Activated CD4-positive, alpha-beta T cell treated with anti-CD3 and anti-CD28 coated beads, Interleukin-2, amount 10 ng/mL, durations not matched to agents 7 days and 5 days (primary cell): ENCODE measurements at places on chromosomes 12 and 14. TPM values are rescaled to one million over a fixed set of nuclear protein-coding genes. Genes with fewer than 3 reads are reported as not detected.

DNA sequence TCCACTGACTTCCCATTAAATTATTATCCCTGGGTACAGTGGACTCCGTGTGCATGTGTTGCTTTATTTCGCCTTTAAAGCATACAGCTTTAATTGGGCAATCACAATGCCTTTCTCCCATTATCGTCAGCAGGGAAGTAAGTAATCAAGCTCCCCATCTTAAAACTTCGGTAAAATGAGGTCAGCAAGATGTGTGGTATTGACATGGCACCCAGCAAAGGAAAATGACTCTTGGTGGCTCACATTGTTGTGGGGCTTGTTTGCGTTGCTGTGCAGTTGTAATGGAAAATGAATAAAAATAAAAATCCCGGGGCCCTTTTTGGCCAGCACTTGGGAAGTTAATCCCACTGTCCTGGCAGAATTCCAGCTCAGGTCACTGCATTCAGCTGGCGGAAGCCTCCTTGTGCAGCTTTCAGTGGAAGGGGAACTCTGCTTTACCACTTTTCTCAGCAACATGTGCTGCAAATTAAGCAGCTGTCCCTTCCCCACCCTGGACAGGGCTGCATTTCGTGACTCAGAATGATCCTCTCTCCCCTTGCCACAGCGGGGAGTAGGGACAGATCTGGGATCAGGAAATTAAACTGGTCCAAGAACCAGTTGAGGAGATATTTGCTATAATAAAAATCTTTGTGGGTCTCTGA lies 13.9 kb upstream of the ATP2A2 start:
- no peaks in the 10 kb centered on the region for H3K4me1 ChIP-seq
- H3K4me3 ChIP-seq = no peak overlapping the region
- no peak overlapping the region for H3K27ac ChIP-seq
- H3K27me3 ChIP-seq = peaks cover 26% of the 10 kb centered on the region

The CFAP54 gene
- 0.23 TPM for total RNA-seq

The GSG1 gene
- not detected for total RNA-seq

- H3K4me3 ChIP-seq = no peak overlapping the region
- no peaks in the 10 kb centered on the region for H3K27me3 ChIP-seq
- DNase-seq = no peak
Observed at GRCh38 chr14:100696008-100696407, 30.7 kb upstream of the DLK1 start.

GRCh38 chr12:954741-955140 lies 5.2 kb upstream of the RAD52 start:
- DNase-seq = no peak
- H3K4me3 ChIP-seq = no peak overlapping the region
- H3K4me1 ChIP-seq = peaks cover 3% of the 10 kb centered on the region
- H3K36me3 ChIP-seq = no peaks in the 10 kb centered on the region

The ALX1 gene
- not detected for total RNA-seq

The ZBTB1 gene
- 71.1 TPM for total RNA-seq

The KCNMB4 gene
- total RNA-seq = 0.50 TPM

The PLEKHG3 gene
- total RNA-seq = 36.0 TPM

GRCh38 chr12:47945341-47945728 lies 18.1 kb upstream of the TMEM106C start:
- H3K27me3 ChIP-seq = peaks cover 10% of the 10 kb centered on the region
- H3K4me1 ChIP-seq = peaks cover 3% of the 10 kb centered on the region
- H3K36me3 ChIP-seq = no peaks in the 10 kb centered on the region
- no peak for DNase-seq
- no peak overlapping the region for H3K4me3 ChIP-seq

The GLIPR1L2 gene
- total RNA-seq = 0.75 TPM

- no peaks in the 10 kb centered on the region for H3K27me3 ChIP-seq
- H3K4me3 ChIP-seq = no peak overlapping the region
- no peaks in the 10 kb centered on the region for H3K36me3 ChIP-seq
Observed at GRCh38 chr12:111927346-111927745, 85.3 kb downstream of the MAPKAPK5 start.

- no peaks in the 10 kb centered on the region for H3K27me3 ChIP-seq
- no peaks in the 10 kb centered on the region for H3K36me3 ChIP-seq
- H3K4me1 ChIP-seq = no peaks in the 10 kb centered on the region
- DNase-seq = no peak
- H3K4me3 ChIP-seq = no peak overlapping the region
Observed at GRCh38 chr12:20187456-20187855, 180.9 kb upstream of the PDE3A start.

The GPR135 gene
- 1.6 TPM for total RNA-seq

The HRK gene
- total RNA-seq = not detected

The RPL10L gene
- total RNA-seq = not detected

The CEP128 gene
- 27.4 TPM for total RNA-seq

- DNase-seq = no peak
- no peak overlapping the region for H3K4me3 ChIP-seq
- H3K4me1 ChIP-seq = peaks cover 3% of the 10 kb centered on the region
- no peak overlapping the region for H3K27ac ChIP-seq
- peaks cover 2% of the 10 kb centered on the region for H3K36me3 ChIP-seq
Observed at GRCh38 chr12:98456041-98456440, 59.3 kb upstream of the TMPO start.

DNA sequence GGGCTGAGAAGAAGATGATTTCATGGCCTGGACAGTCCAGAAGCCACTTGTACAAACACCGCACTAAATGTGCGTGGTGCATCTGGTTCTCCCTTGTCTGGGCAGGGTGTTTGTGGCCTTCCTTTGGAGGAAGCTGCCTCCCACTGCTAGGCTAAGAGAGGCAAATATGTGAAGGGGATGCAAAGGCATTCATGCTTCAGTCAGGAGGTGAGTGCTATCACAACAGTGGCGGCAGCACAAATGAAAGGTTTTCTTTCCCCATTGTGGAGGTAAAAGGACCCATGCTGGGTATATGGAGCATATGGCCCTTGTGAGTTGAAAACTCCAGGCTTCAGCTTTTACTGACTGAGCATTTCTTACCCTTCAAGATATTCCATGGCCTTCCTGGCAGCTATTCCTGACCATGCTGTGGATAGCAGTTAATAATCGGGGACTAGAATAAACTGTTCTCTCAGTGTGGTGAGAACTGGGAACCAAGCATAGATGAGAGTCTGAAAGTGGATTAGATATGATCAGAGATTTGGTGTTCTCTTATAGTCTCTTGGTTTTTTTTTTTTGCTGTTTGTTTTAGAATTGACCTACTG lies 69.9 kb downstream of the MYRFL start:
- H3K36me3 ChIP-seq = no peaks in the 10 kb centered on the region
- no peak for DNase-seq
- no peaks in the 10 kb centered on the region for H3K4me1 ChIP-seq
- no peak overlapping the region for H3K27ac ChIP-seq
- H3K4me3 ChIP-seq = no peak overlapping the region

GRCh38 chr12:110670161-110670701 lies 18.7 kb downstream of the HVCN1 start:
- H3K4me1 ChIP-seq = peaks cover 44% of the 10 kb centered on the region
- no peak overlapping the region for H3K4me3 ChIP-seq
- H3K27ac ChIP-seq = peak overlapping the region; percentile 73
- no peaks in the 10 kb centered on the region for H3K27me3 ChIP-seq
- peak; percentile 16 for DNase-seq

DNA sequence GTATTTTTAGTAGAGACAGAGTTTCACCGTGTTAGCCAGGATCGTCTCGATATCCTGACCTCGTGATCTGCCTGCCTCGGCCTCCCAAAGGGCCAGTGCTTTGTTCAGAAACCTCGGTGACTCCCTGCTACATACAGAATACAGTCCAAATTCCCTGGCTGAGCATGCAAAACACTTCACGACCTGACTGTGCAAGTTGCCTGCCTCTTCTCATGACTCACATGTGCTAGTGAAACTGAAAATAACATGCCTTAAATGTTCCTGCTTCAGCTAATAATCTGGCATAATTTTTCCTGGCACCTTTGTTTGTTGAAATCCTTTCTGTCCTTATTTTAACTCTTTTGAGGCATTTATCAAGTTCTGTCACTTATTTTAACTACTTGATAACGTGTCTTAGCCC lies 8.2 kb downstream of the DMAC2L start:
- no peak overlapping the region for H3K27ac ChIP-seq
- H3K4me1 ChIP-seq = peaks cover 24% of the 10 kb centered on the region
- no peak overlapping the region for H3K4me3 ChIP-seq
- no peaks in the 10 kb centered on the region for H3K27me3 ChIP-seq
- peaks cover 25% of the 10 kb centered on the region for H3K36me3 ChIP-seq

The POTEM gene
- total RNA-seq = not detected

DNA sequence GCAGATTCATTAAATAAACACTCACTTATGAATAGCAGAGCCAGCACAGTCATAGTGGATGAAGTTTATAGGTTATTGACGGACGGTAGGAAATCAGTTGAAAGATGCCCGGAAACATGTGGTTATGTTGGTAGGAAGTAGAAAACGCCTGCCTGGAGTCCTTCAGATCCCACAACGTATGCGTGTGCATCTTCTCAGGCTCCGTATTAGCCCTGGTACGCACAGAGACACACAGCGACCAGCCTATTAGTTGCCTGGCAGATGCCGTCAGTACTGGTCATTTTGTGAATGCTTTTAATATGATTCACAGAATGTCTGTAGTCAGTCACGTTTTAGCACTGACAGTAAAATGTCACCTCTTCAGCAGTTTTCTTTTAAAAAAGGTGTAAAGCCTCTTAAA lies 196.4 kb downstream of the RGS6 start:
- DNase-seq = no peak
- no peaks in the 10 kb centered on the region for H3K36me3 ChIP-seq
- peaks cover 3% of the 10 kb centered on the region for H3K4me1 ChIP-seq
- H3K27ac ChIP-seq = no peak overlapping the region

DNA sequence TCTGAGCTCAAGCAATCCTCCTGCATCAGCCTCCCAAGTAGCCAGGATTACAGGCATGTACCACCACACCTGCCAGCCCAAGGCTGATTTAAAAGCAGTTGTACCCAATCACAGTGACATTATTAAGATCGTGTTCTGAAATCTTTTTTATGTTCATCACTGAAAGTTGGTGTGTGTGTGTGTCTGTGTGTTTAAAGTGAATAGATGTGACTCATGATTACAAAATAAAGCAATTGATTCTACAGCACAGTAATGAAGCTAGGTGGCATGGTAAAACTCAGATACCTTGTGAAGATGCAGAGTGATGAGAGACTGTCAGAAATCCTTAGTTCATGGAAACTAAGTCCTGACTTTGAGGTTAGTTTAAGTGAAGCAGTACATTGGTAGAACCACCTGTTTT lies 74.2 kb upstream of the ATP2B1 start:
- H3K36me3 ChIP-seq = no peaks in the 10 kb centered on the region
- no peaks in the 10 kb centered on the region for H3K4me1 ChIP-seq
- H3K27ac ChIP-seq = no peak overlapping the region
- H3K4me3 ChIP-seq = no peak overlapping the region
- DNase-seq = no peak

- no peak for DNase-seq
- no peak overlapping the region for H3K4me3 ChIP-seq
- no peaks in the 10 kb centered on the region for H3K27me3 ChIP-seq
- H3K4me1 ChIP-seq = no peaks in the 10 kb centered on the region
Observed at GRCh38 chr12:75047885-75048525, 161.6 kb downstream of the KCNC2 start.

DNA sequence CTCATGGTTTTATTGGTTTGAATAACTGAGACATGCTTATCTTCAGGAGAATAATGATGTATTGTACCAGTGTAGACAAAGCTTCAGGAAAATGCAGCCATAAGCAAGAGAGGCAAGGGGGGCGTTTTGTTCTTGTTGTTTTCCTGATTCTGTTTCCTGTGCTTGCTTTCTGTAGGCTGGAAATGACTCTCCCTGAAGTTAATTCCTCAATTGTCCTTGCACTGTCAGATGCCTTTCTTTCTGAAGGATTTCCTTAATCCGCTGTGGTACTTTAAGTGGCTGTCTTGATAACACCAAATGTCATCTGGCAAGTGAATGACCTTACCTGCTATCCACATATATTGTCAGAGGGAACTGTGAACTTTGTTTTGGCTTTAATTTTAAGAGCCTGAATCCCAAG lies 220.0 kb downstream of the NEDD1 start:
- no peak overlapping the region for H3K4me3 ChIP-seq
- peaks cover 4% of the 10 kb centered on the region for H3K27me3 ChIP-seq
- no peak for DNase-seq
- no peaks in the 10 kb centered on the region for H3K36me3 ChIP-seq
- no peaks in the 10 kb centered on the region for H3K4me1 ChIP-seq

GRCh38 chr12:116165036-116165425 lies 112.5 kb downstream of the MED13L start:
- H3K27ac ChIP-seq = no peak overlapping the region
- no peak for DNase-seq
- no peak overlapping the region for H3K4me3 ChIP-seq
- peaks cover 2% of the 10 kb centered on the region for H3K36me3 ChIP-seq
- no peaks in the 10 kb centered on the region for H3K27me3 ChIP-seq
- H3K4me1 ChIP-seq = peaks cover 28% of the 10 kb centered on the region

The PMEL gene
- total RNA-seq = not detected

DNA sequence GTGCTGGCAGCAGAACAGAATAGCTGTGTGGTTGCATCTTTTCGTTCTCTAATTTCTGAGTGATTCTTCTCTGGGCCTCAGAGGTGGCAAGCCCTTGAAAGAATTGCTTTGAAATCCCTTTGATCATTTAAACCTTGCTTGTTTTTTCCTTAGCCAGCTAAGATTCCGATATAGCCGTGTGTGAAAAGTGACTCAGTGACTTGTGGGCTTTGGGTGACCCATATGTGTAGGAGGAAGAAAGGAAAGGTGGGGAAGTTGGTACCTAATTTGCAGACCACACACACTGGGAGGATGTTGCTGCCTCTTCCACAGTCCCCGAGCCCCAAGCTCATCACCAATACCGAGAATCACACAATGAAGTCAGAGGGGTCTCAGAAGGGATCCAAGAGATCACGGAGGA lies 18.8 kb downstream of the SLC24A4 start:
- peaks cover 15% of the 10 kb centered on the region for H3K27me3 ChIP-seq
- peaks cover 3% of the 10 kb centered on the region for H3K4me1 ChIP-seq
- no peak overlapping the region for H3K27ac ChIP-seq
- no peak overlapping the region for H3K4me3 ChIP-seq
- no peak for DNase-seq

- peaks cover 72% of the 10 kb centered on the region for H3K36me3 ChIP-seq
- H3K27me3 ChIP-seq = no peaks in the 10 kb centered on the region
- H3K4me3 ChIP-seq = peak overlapping the region; percentile 78
- peak overlapping the region; percentile 90 for H3K27ac ChIP-seq
Observed at GRCh38 chr14:61471297-61472005, 150.1 kb downstream of the PRKCH start.

The CDKN3 gene
- 116 TPM for total RNA-seq

- peaks cover 7% of the 10 kb centered on the region for H3K36me3 ChIP-seq
- H3K27ac ChIP-seq = peak overlapping the region; percentile 93
- peak overlapping the region; percentile 67 for H3K4me3 ChIP-seq
- peaks cover 62% of the 10 kb centered on the region for H3K4me1 ChIP-seq
- no peaks in the 10 kb centered on the region for H3K27me3 ChIP-seq
Observed at GRCh38 chr12:46459861-46460545, 87.4 kb upstream of the SLC38A2 start.
